ENCODE measurements at places on chromosomes 5 and 9.
A peak's percentile ranks its signal among the peaks of the same experiment; 100 is the strongest.

GRCh38 chr9:28287455-28287854, 714.2 kb upstream of the C9orf72 start:
- DNase-seq = no peak

DNA sequence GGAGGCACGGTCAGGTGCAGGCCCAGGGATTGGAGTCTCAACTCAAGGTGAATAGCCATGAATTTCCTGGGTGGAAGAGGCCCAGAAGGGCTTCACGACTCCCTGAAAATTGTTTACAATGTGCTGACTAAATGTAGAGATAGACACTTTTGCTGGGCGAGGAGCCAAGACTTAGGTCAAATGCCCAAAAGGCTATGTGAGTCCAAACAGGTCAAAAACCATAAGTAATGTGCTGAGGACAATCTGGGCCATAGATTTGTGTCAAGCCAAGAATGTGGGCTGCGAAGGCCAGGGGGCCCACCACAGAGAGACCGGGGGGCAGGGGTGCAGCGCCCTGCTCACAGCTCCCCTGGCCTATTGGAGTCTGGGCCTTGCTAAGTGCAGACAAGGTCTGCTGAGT, 197.8 kb downstream of the HSPA4 start:
- DNase-seq = no peak

- DNase-seq = peak; percentile 73
Observed at GRCh38 chr9:36765468-36766341, 193.0 kb downstream of the MELK start.

- DNase-seq = no peak
Observed at GRCh38 chr5:138536665-138537315, 6.2 kb downstream of the ETF1 start.

DNA sequence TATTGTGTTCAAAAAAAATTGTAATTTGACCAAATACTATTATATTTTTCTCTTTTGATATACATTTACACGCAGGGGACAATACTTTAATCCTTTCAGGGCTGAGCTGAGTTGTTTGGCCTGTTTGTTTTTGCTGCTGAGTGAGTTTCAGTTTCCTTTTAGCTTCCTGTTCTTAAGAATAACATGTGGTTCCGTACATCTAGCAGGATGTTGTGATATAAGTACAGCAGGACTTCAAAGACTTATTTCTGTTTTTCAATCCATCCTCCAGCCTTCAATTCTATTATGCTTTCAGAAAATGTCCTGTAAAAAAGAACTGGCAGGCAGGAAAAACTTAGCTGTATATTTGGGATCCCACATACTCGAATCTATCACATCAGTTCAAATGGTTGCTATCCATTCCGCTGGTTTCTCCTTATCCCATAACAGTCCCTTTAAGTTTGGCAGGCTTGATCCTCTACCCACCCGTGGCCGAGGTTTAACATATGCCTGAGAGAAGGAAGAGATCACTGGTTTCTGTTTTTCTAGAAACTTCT, 1037.3 kb upstream of the ACO1 start:
- DNase-seq = no peak

GRCh38 chr9:78902051-78902450, 605.1 kb downstream of the PSAT1 start:
- no peak for DNase-seq

DNA sequence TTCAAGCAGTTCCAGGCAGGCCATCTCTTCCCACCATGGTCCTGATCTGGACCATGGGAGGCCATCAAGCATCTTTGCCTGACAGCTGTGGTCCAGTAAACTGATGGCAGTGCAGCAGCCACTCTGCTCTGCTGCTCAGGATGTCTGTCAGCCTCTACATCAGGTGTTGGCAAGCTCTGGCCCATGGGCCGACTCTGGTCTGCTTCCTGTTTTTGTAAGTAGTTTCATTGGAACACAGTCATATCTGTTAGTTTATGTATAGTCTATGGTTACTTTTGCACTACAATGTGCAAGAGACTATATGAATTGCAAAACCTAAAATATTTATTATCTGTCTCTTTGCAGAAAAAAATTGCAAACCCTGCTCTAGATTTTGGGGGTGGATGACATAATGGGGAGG, 225.0 kb downstream of the KCTD16 start:
- DNase-seq = no peak

DNA sequence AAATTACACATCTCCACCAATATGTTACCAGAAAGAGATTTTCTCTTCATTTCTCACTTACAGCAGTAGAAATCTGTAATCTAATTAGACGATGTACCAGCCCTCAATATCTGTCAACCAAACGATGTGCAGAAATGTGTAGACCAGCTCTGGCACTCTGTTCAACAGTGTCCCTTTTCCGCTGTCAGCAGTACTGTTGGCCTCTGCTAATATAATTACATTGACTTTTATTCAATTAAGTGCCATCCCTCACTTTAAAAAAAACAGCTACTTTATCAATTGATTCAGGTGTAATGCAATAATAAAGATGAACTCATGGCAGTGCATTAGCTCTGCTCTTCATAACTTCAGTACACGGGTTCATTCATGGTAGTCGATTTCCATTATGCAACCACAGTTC, 448.4 kb downstream of the BNC2 start:
- DNase-seq = no peak
